ENCODE measurements at places on chromosomes 7 and 10. TPM values are rescaled to one million over a fixed set of nuclear protein-coding genes. Genes with fewer than 3 reads are reported as not detected.

DNA sequence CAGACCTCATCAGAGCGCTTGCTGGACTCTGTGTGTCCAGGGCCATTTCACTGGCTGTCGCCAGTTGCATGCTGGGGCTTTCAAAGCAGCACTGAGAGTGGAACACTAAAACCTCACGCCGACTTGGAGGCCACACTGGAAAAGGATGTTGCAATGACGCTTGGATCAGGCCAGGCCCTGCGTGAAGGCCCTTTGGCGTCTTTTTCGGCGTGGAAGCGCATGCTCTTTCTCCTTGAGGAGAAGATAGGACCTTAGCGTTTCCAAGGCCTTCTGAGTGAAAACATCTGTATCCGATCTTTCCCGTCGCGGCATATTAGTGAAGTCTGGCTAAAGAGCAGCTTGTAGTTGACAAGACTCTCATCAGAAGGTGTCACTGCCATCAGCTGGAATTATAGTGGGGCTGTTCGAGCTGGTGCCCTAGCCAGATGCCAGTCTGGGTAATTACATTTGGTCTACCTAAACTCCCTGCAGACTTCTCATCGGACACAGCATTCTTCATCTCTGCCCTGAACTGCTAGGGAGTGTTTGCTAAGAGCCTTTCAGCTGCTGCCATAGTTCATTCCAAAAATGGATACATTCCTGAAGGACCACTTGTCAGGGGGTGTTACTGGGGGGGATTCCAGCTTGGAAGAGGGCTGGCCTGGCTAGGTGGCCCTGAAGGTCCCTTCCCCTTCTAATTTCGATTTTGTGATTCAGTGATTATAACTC, 167.7 kb upstream of the TCF7L2 start:
- DNase-seq = peak; percentile 83

DNA sequence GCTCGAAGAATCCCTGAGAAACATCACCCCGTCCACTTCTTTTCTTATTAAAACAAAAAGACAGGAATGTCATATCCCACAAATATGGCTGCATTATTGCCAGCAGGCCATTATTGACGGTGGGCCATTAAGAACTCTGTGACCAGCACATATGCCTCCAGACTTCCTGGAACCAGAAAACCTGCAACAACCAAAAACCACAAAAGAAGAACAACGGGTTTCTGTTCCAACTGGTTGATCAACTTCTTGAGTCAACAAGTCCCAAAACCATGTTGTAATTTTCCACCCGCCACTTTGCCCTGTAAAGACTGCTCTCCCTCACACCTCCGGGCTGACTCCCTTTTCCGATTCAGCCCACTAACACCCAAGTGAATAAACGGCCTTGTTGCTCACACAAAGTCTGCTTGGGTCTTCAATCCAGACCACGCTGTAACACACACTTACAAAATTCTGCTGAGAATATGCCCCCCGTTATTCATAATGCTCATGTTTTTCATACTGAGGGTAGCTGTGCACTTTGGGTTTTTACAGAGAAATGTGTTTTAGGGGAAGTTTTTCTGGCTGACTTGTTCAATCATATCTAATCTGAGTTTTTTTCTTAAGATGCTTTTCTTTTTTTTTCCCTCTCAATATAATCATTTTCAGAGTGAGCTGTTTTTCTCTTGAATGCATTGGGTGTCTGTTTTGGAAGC, 20.7 kb downstream of the ZNF107 start:
- no peak for DNase-seq

DNA sequence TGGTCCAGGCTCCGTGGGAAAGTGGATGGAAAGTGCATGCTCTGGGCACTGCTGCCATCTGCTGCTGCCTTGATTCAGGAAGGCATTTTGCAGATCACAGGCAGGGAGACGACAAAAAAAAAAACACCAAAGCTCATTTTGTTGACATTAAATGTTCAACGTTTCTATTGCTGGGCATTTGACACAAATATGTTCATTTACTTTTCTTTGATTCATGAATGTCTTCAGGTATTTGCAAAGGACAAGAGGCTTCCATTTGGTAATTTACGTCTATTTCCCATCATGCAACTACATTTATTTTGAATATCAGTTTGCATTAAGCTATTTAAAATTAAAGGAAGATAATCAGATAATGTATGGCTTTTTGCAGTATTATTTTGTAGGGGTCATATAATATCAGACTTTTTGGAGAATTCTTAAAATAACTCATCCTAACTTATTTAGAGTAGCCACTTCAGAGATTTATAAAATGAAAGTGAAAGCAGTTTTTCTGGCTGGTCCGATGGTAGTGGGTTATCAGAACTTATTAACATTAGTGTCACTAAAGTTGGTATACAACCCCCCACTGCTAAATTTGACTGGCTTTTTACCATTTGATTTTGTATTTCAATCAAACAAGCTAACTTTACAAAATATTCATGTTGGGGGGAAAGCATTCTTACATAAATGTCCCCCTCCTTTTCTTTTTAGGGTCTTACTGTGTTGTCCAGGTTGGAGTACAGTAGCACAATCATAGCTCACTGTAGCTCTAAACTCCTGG, 65.3 kb downstream of the PDIA4 start:
- peak; percentile 85 for DNase-seq

GRCh38 chr10:46077731-46078413, 31.8 kb upstream of the MSMB start:
- no peak for DNase-seq

GRCh38 chr10:73469579-73469978, 26.2 kb downstream of the PPP3CB start:
- DNase-seq = no peak

DNA sequence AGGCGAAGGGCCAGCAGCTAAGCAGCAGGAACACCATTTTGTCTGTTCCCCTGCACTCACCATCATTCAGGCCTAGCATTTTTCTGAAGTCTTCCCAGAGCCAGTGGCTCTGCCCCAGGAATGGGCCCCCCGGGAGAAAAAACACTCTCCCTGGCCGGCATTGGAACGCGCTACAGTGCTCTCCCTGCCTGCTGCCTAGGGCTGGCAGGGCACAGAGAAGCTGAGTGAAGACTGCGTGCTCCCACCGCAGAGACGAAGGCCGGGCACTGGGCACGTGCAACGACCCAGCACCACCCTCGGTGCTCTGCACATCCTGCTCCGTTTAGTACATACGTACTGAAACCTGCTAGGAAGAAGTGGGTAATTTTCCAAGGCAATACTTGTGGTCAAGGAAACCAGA, 34.4 kb downstream of the HSPA12A start:
- DNase-seq = no peak

GRCh38 chr7:150973571-150974451, 4.3 kb downstream of the KCNH2 start:
- DNase-seq = no peak

- no peak for DNase-seq
Observed at GRCh38 chr7:4768597-4769569, 6.5 kb upstream of the AP5Z1 start.

GRCh38 chr10:88037623-88038022, 174.2 kb downstream of the PTEN start:
- DNase-seq = no peak

DNA sequence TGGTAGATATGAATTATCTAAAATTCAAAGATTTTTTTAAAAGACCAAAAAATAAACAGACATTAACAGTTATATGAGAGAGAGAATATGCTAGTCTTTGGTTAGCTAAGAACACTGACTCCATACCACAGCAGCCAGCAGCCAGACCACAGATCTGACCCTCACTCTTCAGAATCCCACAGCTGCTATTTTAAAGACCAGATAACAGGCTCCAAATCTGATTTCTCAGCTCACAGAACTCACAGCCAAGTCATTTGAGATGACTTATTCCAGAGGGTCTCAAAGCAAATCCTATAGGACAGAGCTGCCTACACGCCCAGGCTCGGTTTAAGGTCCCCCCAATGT, 20.4 kb downstream of the NUDCD3 start:
- no peak for DNase-seq

DNA sequence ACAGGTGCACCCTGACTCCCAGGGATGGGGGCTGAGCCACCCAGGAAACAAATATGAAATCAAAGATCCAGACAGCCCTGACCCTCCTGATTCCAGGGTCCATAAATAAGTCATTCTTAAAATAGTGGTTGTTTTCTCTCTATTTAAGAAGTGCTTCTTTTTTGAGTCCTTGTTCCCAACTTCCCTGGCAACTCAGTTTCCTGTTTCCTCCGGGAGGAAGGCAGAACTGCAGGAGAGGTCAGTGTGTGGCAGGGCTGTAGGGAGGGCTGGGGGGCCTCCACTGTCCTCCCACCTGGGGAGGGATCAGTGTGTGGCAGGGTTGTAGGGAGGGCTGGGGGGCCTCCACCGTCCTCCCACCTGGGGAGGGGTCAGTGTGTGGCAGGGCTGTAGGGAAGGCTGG, 88.7 kb upstream of the PDGFA start:
- no peak for DNase-seq

GRCh38 chr7:143299840-143300239, 11.7 kb downstream of the CASP2 start:
- no peak for DNase-seq

DNA sequence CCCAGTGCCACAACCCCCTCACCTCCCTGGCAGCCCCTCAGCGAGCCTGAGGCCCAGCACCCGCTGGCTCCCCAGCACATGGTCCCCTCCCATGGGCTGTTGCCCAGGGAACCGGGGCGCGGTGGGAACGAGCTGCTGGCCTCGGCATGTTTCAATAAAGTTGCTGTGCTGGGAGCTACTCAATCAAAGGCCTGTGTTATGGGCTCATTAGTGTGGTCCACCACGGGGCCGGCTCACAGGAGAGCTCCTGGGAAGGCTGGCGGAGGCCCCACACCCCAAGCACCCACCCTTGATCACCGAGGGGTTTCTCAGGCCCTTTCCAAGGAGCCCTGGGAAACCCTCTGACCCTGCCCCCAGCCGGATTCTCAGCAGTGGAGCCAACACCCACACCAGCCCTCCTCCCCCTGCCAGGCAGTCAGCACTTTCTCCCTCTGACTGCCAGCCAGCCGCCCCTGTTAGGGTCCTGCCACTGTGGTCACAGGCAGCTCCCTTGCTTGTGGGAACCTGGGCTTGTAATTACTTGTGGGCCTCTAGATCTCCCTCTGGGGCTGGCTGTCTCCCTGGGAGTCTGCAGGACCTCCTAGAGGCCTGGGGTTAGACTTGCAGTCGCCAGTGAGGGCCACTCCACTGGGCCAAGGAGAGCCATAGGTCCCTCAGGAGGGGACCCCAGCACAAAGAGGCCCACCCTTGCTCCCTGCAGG, 24.8 kb upstream of the TRIM8 start:
- no peak for DNase-seq

GRCh38 chr10:43199684-43200537, 61.7 kb downstream of the CSGALNACT2 start:
- DNase-seq = no peak

DNA sequence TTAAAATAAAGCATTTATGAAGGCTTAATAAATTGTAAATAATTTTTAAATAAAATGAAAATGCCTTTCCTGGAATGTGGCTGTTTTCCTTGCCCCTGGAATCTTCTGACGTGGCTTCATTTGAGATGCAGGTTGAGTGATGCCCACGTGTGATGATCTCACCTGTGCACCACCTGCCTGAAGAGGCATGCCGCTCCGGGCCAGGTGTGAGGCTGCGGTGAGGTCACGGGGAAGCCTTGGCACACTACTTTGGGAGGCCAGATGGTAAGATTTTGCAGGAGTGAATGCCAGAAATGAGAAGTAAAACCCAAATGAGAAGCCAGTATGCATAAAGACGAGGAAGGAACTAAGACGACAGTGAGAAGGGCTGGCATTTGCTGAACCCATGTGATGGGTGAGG, 36.2 kb downstream of the GOT1 start:
- DNase-seq = no peak

DNA sequence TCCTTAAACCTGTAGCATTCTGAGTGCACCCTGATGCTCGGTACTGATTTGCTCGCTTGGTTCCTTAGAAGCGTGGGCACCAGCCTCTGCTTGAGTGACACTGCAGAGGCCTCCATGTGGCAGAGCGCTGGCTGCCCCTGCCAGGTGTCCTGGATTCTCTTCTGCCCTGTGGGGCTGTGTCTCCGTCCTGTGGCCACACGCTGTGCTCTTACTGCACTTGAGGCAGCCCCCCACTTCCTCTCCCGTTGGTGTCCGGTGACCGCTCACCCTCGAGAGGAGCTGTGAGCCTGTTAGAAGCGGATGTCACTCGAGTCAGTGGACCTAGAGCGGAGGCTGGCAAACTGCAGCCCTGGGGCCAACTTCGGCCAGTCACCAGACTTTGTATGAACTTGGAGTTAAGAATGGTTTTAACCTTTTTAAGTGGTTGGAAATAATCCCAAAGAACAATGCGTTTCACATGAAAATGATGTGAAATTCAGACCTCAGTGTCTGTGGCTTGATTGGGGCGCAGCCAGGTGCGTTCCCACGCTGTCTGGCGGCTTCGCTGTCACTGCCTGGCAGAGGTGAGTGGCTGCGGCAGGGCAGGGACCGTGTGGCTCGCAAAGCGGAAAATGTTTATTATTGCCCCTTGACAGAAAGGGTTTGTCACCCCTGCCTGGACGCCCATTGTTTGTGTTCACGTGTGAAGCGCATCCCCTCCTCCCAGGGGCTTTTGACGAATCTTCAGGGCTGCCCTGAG, 114.6 kb downstream of the CYTH3 start:
- no peak for DNase-seq

DNA sequence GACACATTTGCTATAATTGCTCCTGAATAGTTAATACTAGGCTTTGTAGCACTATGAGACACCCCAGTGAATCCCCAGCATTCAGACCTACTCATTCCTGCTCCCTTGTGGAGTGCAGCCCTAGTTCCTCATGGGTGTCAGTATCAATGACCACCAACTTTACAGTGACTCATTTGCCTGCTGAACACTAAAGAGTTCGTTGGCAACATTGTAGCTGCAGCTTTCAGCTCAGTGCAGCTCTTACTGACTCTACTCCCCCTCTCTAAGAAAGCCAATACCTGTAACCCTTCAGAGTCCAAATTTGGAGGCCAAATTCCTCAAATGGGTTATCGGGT, 127.1 kb upstream of the MTPN start:
- DNase-seq = no peak

DNA sequence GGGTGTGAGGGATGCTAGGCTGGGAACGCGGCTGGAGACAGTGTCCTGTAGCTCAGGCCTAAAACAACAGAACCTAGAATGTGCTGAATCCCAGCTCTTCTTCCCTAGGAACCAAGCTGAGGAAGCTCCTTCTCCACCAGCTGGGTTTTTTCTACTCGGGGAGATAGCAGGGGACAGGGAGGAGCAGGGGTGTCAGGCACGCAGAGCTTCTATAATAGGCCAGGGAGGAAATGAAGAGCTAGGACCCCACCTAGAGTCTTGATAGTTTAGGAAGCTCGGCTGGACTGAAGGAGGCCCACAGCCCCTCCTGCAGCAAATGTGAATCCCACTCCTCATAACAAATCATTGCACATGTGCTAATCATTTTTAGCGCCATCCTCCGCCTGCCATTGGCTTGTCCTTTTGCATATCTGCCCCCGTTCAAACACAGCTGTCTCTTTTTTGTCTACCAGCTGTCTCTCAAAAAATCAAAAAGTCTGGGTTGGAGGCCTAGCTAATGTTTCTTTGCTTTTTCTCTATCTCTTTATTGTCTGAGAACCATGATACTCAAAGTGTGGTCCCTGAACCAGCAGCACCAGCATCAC, 24.1 kb upstream of the FAM180A start:
- no peak for DNase-seq

GRCh38 chr7:149254181-149254858, 7.7 kb upstream of the ZNF783 start:
- no peak for DNase-seq

PTF1A gene
- not detected for total RNA-seq

ANKRD7 gene
- 0.49 TPM for total RNA-seq

FAM3C gene
- total RNA-seq = 94.3 TPM

CPVL gene
- total RNA-seq = 12.6 TPM

DNAH11 gene
- 0.89 TPM for total RNA-seq

TRPV5 gene
- 0.10 TPM for total RNA-seq

OR13A1 gene
- 0.10 TPM for total RNA-seq

HGF gene
- 4.7 TPM for total RNA-seq
